ENCODE measurements at places on chromosomes 7 and 10. TPM values are rescaled to one million over a fixed set of nuclear protein-coding genes. Genes with fewer than 3 reads are reported as not detected.

DNA sequence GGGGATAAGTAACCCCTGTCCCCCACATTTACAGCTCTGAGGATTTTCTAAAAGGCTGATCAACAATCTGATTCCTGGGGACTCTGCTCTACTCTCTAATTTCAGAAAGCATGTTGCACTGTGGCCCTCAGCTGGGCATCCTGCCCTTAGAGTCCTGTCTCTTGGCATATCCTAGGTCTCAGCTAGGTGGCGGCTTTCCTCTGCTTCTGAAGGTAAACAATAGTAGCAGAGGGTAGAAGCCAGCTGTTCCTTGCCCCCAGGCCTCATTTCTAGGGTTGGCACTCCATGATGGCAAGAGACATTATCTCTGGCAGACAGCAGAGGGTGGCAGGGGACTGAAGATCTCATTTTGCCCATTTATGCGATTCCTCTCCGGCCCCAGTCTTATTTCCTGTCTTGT, 77.0 kb downstream of the ADCYAP1R1 start:
- DNase-seq = no peak

GRCh38 chr10:63642808-63643207, 121.6 kb downstream of the REEP3 start:
- no peak for DNase-seq

DNA sequence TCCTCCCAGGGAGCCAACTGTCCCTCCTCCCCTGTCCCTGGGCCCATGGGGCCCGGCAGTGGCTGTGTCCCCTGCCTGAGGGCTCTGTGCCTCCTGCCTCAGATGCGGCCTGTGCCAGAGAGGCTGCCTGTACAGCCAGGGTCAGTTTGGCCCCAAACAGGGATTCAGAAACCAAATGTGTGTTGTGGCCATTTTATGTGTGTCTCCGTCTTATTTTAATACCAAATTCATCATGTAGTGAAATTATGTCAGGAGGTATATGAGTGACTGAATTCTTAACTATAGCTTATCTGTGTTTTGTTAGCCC, 114.8 kb downstream of the NT5C2 start:
- DNase-seq = no peak

GRCh38 chr10:119502209-119502608, 40.3 kb downstream of the RGS10 start:
- DNase-seq = no peak

Gene FXYD4
- not detected for total RNA-seq

Gene OR2A42
- total RNA-seq = not detected
